ENCODE measurements at places on chromosomes 2 and 18. TPM values are rescaled to one million over a fixed set of nuclear protein-coding genes. Genes with fewer than 3 reads are reported as not detected.

GRCh38 chr2:197461057-197461456 lies 7.7 kb downstream of the COQ10B start:
- DNase-seq = no peak

DNA sequence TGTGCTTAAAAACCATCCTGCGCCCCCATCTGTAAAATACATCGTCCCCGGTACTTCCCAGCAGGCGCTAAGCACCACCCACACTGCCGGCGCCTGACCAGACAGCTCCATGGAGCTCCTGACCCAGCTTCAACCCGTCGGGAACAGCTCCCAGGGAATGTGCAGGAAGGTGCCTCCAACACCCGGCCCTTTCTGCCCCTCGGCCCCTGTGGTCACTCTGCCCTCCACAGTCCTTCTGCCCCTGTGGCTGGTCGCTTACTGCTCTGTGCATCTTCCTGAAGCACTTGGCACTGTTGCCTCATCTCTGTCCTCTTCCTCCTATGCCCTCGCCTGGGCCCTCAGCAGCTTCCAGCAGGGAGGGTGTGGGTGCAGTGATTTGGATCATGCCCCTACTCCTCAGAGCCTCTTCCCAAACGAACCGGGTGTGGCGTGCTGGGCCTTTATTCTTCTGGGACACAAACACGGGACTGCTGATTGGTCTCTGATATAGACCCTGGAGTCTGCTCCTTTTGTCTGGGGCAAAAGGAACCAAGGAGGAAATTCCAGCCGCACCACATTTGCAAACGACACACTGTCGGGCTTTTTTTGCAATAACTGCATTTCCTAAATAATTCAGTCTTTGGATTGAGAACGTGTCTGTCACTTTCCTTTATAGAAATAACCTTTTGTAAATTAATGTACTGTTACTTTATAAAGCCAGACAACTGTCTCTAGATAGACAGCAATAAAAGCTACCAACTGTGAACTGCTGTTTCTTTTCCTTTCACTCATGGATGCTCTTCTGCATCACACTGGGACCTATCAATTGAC lies 65.9 kb downstream of the ADI1 start:
- DNase-seq = no peak

GRCh38 chr2:24123195-24123921 lies at the start of the genes FAM228B and PFN4:
Gene FAM228B (plus strand): TSS chr2:24123469. CDS start chr2:24124362, 893 bp downstream.
Gene PFN4 (minus strand): TSS chr2:24123334. CDS start chr2:24122535, 799 bp downstream.
- peak; percentile 48 for DNase-seq

DNA sequence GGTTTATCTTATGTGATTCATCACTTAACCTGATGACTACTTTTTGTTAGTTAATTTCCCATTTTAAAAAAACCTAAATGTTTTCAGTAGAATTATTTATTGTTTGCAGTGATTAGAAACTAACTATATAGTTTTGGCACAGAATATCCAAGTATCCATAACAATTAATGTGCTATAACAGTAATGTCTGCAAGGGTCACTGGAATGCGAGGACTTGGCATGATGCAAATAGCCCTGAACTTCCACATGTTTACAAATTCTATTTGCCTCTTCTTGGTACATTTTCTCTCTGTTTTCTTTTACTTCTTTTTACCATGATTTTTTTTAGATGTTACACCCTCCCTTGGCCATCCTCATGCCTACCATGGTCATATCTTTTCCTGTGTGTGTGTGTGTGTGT lies 49.3 kb upstream of the GALNT3 start:
- DNase-seq = no peak

DNA sequence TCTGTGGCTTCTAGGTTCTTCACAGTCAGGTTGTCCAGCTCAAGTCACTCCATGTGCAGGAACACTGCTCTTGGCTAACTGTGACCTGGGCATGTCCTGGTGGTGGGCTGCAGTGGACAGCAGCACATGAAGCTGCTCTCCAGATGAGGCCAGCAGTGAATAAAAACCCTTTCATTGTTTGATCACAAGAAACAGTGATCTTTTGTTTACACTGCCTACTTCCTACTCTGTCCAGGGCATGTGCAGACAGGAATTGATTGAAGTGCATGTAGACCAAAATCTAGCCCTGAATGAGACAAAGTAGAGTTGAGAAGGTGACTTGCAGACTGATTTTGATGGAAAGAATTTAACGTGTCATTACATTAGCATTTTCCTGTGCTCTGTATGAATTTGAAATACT lies 34.9 kb downstream of the BCL2L11 start:
- DNase-seq = no peak

Gene LINC00305
- not detected for total RNA-seq

Gene FAM124B
- 1.3 TPM for total RNA-seq

Gene TMEM178A
- 0.22 TPM for total RNA-seq

Gene IL1RL2
- not detected for total RNA-seq

Gene CRYGC
- total RNA-seq = not detected

Data from CD4-positive, alpha-beta T cell (primary cell).